ENCODE measurements at places on chromosomes 7 and 10. TPM values are rescaled to one million over a fixed set of nuclear protein-coding genes. Genes with fewer than 3 reads are reported as not detected.

Gene ABCB4
- 0.07 TPM for total RNA-seq

Gene MYH16
- total RNA-seq: not detected

Gene TAS2R3
- 1.8 TPM for total RNA-seq

Gene PLXDC2
- 0.09 TPM for total RNA-seq

Gene CACUL1
- total RNA-seq: 26.1 TPM
